ENCODE measurements at places on chromosomes 12 and 14.

DNA sequence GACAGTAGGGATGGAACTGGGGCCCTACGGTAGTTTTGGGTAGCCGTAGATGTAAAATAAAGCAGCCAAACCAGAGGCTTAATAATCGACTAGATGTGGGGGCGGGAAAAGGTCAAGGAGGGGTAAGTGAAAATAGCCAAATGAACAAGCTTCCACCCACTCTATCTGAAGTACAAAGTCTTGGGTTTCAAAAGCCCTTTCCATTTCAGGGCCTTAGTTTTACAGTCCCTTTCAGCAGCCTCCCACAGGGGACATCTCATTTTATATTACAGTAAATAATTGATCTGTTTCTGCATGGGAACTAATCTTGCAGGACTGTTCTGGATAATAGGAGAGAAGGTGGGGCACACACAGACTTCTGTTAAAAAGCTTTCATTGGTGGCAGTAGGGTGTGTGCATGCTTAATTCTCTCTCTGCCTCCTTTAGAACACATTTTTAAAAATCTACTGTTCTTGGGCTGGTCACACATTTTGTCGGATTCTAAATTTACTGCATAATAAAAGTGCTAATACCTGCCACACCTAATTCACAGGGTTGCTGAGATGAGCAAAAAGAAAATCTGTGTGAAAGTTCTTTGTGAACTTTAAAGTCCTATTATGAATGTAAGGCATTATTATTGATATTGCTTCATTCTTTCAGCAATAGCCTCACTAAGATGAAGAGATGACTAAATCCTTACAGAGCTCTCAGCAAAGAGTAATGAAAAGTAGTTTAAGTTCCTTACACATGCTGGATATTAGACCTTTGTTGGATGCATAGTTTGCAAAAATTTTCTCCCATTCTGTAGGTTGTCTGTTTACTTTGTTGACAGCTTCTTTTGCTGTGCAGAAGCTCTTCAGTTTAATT lies 104.6 kb downstream of the ITPR2 start:
- no peak for DNase-seq

DNA sequence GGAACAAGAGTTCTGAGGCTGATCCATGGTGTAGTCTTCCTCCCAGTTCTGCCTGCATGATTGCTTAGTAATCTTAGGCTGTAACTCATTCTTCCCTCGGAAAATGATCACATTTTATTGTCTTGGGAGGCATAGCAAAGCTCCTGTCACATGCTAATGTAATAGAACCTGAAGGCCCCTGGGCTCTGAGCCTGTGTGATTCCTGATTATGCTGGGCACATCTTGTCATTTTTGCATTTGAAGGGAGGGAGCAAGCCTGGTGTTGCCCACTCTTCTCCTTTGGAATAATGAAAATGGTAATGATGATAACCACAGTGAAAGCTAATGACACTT lies 215.4 kb downstream of the MSRB3 start:
- DNase-seq = no peak

GRCh38 chr12:131682510-131682895 lies 28.4 kb upstream of the SFSWAP start:
- DNase-seq = no peak

GRCh38 chr12:70393787-70394499 lies 27.9 kb downstream of the KCNMB4 start:
- DNase-seq = no peak

DNA sequence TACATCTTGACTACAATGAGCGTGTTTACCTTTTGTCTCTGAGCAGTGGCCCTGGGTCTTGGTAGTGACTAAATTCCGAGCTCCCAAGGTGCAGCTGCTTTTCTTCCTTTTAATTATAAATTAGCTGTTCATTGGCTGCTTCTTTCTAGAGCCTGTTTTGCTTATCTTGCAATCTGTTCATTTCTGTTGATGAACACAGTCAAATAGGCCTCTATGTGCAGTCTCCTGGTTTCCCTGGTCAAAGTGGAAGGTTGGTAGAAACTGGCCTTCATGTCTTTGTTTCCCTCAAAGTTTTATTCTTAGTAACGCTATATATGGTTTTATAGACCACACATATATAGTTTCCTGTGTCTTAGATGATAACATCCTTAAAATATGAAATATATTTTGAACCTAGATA lies 94.1 kb downstream of the DUSP16 start:
- DNase-seq = no peak

DNA sequence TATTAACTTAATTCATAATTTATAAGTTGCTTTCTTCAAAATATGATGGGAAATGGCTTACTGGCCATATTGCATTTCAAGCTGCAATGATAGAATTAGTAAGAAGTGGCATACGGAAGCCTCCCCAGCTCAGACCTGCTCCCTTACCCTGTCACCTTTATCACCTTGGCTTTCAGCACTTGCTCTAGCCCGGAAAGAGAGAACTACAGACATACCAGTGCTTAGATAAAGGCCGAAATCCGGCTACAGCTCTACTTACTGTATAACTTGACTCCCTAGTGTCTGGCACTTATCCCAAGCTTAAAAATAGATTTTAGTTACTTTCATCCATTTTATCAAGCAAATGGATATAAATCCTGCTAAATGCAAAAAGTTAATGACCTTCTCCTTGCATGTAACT lies 42.5 kb downstream of the PKP2 start:
- no peak for DNase-seq

DNA sequence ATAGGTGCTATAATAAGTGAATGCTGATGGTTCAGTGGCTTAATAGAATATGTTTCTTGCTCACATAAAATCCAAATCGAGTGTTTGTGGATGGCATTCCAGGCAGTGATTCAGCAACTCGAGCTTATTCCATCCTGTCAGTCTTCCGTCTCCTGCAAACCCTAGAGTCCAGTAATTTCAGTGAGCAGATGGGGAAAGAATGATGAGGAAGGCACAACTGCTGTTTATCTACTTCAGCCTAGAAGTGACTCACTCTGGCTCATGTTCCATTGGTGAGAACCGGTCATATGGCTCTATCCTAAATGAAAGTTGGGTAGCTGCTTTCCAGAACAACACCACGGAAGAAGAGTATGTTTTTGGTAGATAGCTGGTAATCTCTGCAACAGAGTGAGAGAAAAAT lies 421.8 kb upstream of the PDE3A start:
- no peak for DNase-seq

- DNase-seq = no peak
Observed at GRCh38 chr12:70367258-70368141, 1.4 kb downstream of the KCNMB4 start.

- DNase-seq = no peak
Observed at GRCh38 chr12:66059666-66060065, 70.9 kb downstream of the LLPH start.

DNA sequence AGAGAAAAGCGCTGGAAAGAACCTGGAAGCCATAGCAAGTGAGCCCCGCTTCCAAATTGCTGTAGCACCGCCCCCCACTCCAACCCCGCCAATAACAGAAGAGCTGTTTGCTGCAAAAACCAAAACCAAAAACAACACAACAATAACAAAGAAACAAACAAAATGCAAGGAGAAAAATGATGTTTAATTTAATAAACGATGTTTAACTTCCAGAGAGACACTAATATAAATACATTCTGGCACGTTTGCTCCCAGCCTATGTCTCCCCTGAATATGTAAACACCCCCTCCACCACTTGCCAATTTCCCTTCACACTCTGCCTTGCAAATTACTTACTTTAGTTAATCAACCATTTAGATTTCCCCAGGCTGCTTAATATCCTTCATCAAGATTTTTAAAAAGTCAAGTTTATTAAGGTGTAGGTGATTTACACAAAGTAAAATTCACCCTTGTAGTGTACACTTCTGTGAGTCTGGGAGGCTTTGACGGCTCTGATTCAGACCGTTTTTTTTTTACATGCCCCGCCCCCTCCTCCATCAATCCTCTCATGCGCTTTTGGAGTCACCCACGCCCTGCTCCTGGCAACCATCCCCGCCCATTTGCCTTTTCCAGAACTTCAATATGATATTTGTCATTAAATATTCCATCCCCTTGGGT lies 482 bp upstream of the IFI27L2 start:
- no peak for DNase-seq

DNA sequence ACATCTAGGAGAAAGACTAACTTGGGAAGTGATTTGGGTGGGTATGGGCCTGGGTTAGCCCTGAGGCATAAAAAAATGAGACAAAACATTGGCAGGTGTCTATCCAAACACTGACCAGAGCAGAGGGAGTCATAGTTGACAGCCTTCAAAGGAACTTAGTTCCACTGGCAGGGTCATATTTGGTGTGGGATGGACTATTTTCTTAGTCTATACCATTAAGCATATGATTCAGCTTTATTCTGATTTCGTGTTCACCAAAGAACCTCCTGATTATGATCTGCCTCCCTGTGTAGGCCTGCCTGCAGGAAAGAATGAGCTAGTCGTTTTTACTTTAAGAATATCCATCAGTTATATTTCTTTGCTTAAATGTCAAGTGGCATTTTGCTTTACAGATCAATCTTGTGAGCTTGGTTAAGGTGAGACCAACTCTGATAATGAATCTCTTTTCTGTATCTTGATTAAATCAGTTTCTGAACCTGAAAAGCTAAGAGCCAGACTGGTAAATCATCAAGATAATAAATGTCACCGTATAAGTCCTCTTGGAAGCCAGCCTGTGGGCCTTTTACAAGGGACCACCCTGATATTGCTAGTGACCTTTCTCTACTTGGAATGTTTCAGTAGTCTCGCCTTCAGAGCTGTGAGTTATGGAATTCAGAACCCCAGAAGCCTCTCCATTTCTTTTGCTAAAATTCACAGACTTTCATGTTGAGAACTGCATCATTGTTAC lies 182.9 kb downstream of the MON2 start:
- no peak for DNase-seq

DNA sequence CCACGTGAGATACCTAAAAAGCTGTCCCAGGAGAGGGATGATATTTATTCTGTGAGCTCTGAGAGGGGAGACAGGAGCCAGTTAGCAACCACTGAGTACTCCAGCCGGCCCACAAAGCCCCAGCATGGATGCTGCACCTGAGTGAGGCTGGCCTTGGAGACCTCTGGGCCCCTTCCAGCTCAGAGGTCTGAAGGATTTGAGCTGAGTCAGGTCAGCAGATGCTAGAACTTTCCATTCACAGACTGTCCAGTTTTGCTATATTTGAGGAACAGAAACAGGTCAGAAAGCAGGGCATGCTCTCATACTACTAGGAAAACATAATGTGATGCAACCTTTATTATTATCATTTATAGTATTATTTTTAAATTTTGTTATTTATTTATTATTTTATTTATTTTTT lies 15.0 kb upstream of the MAPKAPK5 start:
- no peak for DNase-seq

- DNase-seq = no peak
Observed at GRCh38 chr14:99596071-99596627, 7.9 kb downstream of the CCDC85C start.

GRCh38 chr12:128076188-128076587 lies 190.8 kb upstream of the TMEM132C start:
- no peak for DNase-seq

- no peak for DNase-seq
Observed at GRCh38 chr14:95614349-95614748, 71.9 kb upstream of the TCL1B start.

DNA sequence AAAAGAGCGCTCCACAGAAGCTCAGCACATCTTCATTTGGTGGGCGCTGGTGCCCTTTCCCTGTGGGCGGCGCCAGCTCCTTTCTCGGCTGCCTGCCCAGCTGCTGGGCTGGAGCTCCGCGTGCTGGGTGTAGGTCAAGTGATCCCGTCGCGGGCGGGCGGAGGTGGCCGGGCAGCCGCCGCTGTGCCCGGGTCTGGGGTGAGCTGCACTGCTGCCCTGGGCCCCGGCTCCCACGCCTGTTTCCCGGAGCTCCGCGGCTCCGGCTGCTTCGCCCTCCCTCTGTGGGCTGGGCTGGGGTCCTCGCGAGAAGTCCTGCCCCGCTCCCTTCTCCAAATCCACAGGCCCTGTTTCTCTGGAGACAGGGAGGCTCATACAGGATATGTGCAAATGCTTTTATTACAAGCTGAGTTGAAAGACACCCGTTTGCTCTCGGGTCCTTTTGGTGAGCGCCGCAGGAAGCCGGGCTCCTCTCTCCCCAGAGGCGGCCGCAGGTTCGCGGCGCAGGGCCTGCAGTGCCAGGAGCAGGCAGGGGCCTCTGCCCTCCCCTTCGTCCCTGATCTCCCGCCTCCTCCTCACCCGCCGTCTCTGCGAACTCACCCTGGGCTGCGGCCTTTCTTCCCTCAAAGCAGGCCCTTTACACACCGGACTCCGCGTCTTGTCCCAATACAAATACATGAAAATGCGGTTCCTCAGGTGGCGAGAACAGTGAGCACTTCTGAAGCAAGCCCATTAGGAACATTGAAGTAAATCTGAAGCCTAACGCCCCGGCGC lies 67.8 kb upstream of the CAPRIN2 start:
- DNase-seq = no peak

DNA sequence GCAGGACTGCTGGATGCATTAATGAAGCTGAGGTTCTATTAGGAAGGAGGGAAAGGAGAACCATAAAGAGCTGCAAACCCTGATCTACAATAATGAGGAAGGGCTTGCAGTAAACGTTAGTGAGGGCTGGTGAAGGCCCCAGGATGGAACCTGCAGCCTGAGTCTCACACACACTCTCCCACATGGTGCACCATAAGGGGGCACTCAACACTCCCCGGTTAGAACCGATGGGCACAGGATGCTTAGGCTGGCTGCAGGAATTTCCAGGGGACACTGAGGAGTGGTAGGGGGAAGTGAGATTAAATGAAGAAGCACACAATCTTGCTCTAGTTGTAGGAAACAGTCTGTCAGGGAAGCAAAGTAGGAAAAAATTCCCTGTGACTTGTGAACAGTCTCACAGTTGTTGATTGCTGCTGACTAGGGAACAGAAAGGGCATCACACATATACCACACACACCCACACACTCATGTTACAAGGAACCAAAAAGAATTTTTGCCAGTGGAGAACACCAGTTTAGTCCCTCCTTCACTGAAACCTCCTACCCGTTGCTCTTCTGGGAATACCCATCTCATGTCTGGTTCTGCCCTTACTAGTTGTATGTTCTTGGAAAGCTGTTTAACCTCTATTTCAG lies 56.2 kb upstream of the FERMT2 start:
- no peak for DNase-seq

GRCh38 chr12:11807458-11807857 lies 158.0 kb downstream of the ETV6 start:
- no peak for DNase-seq

- no peak for DNase-seq
Observed at GRCh38 chr14:61460718-61461611, 139.6 kb downstream of the PRKCH start.

- DNase-seq = no peak
Observed at GRCh38 chr14:77457115-77457521, 283 bp downstream of the VIPAS39 start.

DNA sequence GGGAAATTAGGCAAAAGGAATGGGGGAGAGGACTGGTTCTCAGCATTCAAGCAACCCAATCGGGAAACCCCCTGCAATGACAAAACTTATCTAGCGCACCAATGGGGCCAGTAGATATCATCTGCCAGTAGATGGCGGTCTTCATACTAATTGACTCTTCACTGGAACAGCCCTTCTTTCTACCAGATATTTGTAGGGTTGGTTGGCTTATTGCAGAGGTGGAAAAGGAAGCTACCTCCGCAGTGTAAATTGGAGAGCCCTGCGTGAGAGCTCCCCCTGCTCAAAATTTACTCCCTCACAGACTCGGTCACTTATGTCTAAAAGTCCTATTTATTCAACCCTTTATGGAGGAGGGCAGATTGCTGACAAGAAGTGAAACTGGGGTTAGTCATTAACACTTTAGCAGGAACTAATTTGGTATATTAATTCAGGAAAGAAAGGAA lies 166.1 kb upstream of the CCND2 start:
- DNase-seq = peak; percentile 21

- no peak for DNase-seq
Observed at GRCh38 chr12:71795901-71796300, 41.2 kb downstream of the RAB21 start.
